ENCODE measurements at places on chromosomes 2 and 18.

GRCh38 chr2:96839293-96839874 is 4.4 kb downstream of the ANKRD23 start:
- DNase-seq: peak; percentile 91

DNA sequence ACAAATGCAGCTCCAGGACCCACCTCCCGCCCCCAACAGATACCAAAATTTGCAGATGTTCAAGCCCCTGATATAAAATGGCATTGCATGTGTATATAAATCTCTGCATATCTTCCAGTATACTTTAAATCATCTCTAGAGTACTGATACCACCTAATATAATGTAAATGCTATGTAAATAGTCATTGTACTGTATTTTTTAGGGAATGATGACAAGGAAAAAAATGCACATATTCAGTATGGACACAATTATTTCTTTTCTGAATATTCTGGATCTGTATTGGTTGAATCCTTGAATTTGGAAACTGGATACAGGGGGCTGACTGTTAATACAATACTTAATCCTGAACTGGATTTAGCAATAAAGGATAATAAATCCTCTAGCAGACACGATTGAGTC is 67.7 kb downstream of the FRZB start:
- no peak for DNase-seq

DNA sequence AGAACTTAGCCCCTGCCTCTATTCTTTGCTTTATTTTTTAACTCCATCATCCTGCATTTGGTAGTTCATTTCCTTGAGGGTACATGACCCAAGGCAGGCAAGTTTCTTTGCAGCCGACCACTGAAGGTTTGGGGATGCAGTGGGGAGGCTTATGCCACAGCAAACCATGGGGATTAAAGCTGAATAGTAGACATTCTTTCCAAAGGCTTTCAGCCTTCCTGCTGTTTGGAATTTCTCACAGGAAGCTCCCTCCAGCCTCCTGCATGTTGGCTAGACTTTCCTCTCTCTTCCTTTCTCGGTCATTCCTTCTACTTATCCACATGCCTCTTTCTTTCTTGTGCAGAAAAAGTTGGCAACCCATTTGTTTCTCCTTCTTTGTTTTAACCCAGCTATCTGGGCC is 77.3 kb downstream of the SOCS6 start:
- DNase-seq: no peak

DNA sequence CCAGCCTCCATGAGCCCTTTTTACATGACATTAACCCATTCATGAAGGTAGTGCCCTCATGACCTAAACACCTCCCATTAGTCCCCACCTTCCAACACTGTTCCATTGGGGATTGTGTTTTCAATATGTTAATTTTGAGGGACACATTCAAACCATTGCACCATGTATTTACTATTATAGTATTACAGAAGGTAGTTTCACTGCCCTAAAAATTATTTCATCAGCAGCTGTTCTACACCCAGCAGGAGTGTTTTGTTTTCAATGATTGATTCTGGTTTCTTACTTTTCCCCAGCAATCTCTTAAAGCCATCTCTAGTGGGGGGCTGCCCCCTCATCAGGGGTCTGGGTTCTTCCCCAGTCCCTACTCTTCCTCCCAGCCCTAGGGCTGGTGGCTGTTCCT is 71.9 kb downstream of the CERS6 start:
- no peak for DNase-seq

DNA sequence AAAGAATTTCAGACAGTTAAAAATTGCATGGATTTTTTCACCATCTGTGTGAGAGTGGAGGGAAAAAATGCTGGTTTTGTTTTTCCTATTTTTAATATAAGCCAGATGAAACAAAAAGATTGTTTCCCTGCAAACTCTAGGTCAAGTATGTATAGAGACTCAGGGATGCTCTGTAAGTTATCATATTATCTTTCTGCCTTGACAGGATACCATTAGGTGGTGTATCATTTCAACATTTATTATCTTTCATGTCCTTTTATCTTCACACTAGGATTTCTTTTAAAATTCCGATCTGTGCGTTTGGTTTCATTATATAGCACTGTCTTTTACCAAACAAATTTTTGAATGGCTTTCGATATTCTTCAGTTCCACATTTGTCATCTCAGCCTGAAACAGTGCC is 225.3 kb downstream of the EN1 start:
- no peak for DNase-seq

- no peak for DNase-seq
Measured at GRCh38 chr2:63651861-63652651, 63.3 kb downstream of the MDH1 start.

- DNase-seq: no peak
Measured at GRCh38 chr2:11506611-11506969, 27.3 kb upstream of the GREB1 start.

DNA sequence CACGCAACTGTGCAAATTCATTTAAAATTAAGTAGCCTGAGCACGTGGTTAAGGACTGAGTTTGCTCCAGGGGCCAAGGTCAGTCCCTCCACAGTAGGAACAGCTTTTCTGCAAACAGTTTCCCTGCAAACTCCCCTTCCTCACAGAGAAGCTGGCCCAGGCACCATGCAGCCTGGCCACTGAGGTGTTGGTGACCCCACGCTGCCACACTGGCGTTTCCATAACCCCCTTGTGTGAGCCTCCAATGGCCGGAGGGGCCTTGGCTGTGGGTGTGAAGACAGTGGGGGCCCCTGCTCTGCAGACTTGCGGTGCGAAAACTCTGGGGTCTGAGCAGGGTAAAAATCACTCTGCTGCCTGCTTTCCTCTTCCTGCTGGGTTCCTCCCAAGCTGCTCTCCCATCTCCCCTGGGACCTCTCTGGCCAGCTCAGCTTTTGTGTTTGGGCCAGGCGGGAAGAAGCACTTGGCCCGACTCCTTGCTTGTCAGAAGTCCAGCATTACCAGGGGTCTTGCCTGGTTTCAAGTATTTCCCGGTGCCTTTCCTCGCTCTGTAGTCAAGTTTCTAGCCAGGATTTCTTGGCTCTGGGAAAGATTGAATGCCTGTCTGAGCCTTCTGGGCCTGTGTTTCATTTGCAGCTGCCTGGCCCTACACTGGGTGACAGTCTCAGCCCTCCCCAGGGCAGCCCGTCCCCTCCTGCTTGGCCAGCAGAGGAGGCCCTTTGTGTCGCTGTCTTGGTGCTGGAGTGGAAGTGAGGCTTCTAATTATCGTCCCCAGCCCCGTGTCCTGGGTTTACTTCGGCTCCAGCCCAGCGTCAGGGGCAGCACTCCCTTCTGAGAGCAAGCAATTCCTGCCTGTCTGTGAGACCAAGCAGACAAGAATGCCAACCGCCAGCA is 131.4 kb upstream of the SLC1A4 start:
- no peak for DNase-seq

GRCh38 chr18:27136208-27136535 is 48.9 kb downstream of the CHST9 start:
- no peak for DNase-seq

DNA sequence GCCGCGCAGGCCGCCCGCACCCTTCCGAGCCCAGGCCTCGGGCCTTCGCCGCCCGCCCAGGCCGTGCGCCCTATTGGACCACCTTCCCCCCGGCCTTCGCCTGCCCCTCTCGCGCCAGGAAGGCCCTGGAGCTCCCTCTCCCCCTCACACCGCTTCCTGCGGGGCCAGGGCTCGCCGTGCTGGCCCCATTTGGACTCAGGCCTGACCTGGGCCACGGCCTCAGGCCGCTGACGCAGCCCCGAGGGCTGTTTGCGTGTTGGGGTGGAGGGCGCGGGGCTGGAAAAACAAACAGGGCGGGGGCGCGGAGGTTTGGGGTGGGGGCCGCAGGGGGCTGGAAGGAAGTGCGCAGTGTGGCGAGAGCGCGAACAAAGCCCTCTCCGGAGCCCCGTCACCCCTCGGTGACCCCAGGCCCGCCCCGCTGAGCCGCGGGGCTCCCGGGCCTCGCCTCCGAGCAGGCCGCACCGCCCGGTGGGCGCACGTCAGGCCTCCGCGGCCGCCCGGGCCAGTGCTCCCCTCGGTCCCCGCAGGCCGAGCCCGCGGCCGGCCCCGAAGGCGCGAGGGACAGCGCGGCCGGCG is 12.3 kb upstream of the SIX3 start:
- DNase-seq: no peak

GRCh38 chr2:6971502-6971901 is 54.3 kb downstream of the RNF144A start:
- DNase-seq: no peak

- DNase-seq: no peak
Measured at GRCh38 chr2:202681688-202682205, 47.0 kb downstream of the FAM117B start.

DNA sequence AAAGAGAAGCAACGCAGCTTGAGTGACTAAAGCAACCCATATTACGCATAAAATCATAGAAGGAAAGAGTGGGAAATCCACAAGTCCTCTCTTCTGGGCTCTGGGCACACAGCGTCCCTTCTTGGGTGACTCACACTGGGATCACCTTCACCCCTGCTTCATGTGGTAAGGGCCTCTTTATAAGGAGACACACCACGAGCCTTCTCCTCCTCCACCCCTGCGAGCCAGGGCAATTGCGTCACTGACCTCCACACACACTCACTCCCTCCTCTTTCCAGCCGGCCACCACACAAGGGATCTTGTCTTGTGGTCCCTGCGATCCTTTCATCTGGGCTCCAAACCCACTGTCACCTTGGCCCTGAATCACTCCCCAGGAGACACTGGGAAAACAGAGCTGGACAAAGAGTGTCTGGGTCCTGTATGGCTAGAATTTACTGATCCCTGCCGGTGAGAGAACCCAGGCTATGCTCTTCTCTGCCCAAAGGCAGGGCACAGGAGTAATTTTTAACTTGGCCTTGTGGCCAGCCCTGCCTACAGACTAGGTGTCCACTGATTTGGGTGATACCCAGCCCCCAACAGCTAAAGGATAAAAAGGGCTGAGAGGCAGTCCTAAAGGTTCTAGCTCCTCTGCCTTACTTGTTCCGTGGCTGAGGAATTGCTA is 35.3 kb downstream of the NHEJ1 start:
- DNase-seq: peak; percentile 3

DNA sequence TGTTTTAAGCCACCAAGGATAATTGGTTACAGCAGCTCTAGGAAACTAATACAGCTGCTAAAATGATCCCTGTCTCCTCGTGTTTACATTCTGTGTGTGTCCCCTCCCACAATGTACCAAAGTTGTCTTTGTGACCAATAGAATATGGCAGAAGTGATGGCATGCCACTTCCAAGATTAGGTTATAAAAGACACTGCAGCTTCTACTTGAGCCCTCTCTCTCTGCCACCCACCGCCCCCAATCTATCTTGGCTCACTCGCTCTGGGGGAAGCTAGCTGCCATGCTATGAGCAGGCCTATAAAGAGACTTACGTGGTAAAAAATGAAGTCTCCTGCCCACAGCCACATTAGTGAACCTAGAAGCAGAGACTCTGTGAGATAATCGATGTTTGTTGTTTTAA is 3.5 kb upstream of the IL1F10 start:
- no peak for DNase-seq

DNA sequence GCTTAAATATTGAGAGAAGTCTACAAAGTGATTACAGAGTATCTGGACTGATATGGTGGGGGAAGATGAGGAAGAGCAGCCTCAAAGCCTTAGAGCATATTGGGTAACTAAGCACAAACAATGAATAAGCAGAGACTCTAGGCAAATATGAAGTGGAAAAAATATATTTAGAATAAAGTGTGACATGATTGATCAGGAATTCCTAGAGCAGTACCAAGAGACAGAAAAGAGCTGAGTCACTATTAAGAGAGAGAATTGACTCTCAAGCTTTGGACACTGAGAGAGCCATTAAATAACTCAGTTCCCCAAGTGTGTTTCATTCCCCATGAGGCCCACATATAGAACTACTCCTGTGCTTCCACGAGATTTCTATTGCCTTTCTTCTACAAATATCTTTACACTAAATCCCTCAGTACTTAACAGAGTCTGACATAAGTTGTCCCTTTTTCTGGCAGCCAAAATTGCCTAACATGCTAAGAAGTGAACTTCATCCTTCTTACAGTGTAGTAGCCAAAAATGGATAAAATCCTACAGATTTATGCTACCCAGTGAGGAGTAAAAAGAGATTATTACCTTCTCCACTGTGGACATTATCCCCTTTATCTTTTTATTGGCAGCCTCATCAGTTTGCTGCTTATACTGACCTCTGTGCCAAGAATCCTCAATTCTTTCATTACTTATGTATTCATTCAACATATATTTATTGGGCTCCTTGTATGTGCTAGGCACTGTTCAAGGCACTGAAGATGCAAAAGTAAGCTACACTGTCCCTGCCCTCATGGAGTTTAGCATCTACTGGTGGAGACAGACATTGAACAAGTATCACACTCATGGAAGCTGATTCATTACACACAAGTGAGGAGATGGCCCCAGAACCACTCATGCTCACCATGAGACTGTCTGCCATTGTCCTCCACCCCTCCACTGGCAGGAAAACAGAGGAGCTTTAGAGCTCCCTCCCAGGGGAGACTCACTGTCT is 45.4 kb downstream of the SLC40A1 start:
- DNase-seq: no peak

DNA sequence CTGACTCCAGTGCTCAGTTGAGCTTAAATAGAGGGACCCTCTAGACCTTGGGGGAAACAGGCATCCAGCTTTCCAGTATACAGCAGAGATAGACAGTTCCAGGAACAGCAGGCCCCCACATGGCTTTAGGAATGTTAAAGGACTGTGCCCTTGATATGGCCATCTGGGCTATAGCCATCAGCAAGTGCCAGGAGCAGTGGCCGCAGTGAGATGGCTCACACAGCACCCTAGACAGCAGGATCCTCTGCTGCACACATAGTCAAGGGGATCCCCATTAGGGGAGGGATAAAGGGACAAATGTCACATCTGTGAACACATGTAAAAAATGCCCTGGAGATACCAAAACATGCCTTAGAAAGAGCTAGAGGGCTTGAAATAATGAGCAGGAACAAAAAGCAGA is 213.4 kb downstream of the PTH2R start:
- no peak for DNase-seq

DNA sequence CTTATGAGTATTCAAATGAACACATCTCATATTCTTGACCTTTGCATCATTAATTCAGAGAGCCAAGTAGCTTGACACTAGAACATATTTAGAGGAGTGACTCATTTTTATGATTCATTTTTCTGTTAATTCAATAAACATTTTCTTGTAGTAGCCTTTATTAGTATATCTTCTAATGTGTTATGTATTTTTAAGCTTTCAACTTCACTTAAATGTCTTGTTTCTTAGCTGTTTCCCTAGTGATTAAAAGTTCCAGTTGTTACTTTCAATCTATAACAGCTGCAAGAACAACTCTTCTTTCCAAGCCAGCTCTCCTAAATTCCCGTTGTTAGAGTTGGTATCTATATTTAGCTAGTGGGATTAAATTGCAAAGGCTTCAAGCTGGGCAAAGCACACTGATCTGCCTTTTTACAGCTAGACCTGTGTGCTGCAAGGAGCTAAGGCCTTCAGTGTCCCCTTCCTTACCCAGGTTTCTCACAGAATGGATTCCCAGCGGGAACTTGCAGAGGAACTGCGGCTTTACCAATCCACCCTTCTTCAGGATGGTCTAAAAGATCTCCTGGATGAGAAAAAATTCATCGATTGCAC is at the start of gene KLHL41:
Gene KLHL41 (plus strand): TSS at position 405 of the 588 bp plus-strand sequence. CDS start 77 bp downstream, at position 482.
- no peak for DNase-seq

DNA sequence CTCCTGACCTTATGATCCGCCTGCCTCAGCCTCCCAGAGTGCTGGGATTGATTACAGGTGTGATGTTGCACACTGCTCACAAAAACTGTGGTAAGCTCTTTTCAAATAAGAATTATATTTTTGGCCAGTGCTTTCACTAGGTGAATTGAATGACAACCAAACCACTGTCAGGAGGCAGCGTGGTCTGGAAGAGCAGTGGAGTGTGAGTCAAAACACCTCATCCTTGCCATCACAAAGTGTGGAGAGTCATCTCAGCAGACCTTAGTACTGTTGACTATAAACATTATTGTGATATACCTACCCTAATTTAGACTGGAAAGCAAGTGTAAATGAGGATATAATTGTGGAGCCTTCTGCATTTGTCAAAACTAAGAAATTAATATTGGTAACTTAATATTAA is 61.3 kb downstream of the UBE2E3 start:
- DNase-seq: peak; percentile 28

Measured in activated CD4-positive, alpha-beta T cell treated with anti-CD3 and anti-CD28 coated beads, Interleukin-2, Interleukin-6, amounts not matched to agents 100 ng/mL and 50 ng/mL, durations not matched to agents 16 hours and 8 hours (primary cell).